CD4-positive, alpha-beta T cell treated with Interleukin-1 beta for 1 hour (primary cell): ENCODE measurements at places on chromosomes 2 and 18.

DNA sequence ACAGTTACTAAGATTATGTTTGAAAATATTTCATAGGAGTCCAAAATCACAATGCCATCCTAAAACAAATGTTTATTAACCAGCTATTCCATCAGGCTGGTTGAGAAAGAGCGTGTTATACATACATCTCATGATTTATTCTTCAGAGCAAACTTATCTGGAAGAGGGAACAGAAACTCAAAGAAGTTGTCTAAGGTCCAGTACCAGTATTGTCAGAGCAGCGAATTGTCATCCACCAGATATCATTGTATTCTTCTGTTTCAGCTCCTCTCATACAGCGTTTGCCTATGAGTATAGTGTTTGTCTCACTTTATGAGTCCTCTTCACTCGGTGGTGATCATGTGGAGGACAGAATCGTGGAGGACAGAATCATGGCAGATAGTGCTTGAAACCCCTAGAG is 238.2 kb downstream of the OSR1 start:
- no peak for DNase-seq

DNA sequence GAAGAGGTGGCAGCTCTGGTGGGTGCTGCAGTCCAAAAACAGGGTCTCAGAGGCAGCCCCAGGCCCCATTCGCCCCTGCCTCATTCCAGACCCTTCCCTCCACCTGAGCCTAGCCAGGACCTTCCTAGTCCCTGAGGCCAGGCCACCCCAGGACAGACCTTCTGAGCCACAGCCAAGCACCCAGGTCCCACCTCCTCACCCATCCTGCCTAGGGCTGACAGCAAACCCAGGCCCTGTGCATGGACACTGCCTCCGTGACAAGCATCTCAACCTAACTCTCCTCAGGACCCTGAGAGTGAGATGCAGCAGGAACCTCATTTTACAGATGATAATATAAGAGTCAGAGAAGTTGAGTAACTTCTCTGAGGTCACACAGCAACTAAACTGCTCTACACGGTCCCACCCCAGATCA is 15.5 kb downstream of the ADRA2B start:
- no peak for DNase-seq

DNA sequence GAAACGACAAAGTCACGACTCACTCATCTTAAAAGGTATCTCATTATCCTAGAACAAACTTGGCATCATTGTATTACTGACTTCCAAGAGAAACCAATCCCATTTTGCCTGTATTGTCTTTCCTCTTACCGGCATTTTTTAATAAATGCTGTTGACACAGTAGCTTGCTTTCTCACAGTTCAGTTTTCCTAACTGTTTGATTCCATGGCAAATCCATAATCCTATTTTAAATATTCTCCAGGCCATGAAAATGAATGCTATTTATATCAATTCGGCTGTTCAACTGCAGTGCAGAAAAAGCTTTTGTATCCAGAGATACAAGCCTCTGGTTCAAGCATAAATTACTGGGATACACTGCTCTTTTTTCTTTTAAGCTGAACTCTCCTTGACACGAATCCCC is 1241.9 kb downstream of the DPP10 start:
- DNase-seq = no peak

- no peak for DNase-seq
Measured at GRCh38 chr2:138504546-138505235, 3.1 kb downstream of the SPOPL start.

GRCh38 chr18:48798334-48799245 is 152.2 kb downstream of the SMAD7 start:
- no peak for DNase-seq
